ENCODE measurements at places on chromosomes 5 and 9.

DNA sequence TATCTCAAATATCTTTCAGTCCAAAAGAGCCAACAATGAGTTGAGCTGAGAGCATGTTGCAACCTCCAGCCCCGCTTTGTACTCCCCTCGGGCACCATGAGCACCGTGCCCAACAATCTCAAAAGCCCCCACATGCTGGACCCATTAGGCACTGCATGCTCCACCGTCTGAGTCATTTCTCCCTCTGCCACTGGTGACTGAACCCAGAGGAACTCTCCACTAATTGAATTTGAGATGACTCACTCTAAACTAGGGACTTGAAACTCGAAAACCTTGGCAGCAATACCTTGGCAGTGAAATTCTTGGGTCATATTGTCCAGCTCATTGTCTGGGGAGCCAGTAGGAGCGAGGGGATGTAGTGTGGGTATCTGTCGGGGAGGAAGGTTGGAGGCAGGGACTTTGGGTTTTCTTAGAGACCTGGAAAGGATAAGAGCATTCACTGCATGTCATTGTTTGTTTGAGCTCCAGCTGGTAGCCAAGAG lies 49.9 kb upstream of the SLIT3 start:
- peak; percentile 97 for DNase-seq

DNA sequence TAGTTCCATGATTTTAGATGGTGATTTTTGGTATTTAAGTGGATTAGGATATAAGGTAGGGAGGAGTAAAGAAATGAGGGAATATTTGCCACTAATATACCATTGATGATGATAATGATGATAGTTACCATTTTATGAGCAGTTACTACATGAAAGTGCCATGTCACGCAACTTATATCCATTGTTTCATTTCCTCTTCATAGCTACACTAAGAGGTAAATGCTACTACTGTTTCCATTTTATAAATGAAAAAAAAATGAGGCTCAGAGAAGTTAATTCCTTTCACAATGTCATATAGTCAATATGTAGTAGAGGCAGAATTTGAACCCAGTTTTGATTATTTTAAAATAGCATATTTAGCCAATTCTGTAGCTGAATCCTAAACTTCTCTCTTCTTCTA lies 112.2 kb upstream of the ADRA1B start:
- no peak for DNase-seq

GRCh38 chr9:129568560-129569501 lies 52.1 kb downstream of the C9orf50 start:
- no peak for DNase-seq

- DNase-seq: no peak
Measured at GRCh38 chr9:123735376-123735775, 194.6 kb downstream of the DENND1A start.

- DNase-seq: no peak
Measured at GRCh38 chr9:133483611-133484010, 4.7 kb upstream of the SLC2A6 start.

DNA sequence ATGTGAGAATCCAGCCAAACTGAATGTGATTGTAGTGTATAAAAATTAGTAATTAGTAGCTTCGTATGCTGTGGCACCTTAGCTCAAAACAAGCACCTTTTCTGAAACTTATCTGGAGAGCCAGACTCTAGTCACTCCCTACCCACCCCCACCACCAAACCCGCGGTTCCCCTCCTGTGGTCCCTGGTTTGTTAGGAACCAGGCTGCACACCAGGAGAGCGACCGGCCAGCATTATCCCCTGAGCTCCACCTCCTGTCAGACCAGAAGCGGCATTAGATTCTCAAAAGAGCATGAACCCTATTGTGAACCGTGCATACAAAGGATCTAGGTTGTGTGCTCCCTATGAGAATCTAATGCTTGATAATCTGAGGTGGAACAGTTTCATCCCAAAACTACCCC lies 498.6 kb downstream of the CHSY3 start:
- no peak for DNase-seq

- DNase-seq: no peak
Measured at GRCh38 chr5:113050721-113051382, 74.3 kb downstream of the DCP2 start.

DNA sequence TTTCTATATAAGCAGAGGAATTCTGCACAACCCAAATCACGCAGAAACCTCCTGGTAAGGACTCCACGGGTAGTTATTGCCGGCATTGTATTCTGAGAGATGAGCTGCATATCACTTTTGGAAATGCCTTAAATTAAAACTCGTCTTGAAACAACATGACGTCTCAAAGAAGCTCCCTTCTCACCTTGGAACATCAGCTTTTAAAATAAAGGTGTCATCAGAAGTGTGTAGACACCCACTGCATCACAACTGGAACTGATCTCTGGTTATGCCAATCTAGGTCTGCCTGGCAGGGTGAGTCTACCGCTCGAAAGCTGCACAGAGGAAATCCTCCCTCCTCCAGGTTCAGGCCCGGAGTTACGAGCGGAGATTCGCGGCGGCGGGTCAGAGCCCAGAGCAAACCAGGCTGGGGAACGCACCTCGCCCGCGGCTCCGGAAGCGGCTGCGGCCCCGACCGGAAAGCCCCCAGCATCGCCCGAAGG lies 974 bp upstream of the SLC12A2 start:
- DNase-seq: no peak

DNA sequence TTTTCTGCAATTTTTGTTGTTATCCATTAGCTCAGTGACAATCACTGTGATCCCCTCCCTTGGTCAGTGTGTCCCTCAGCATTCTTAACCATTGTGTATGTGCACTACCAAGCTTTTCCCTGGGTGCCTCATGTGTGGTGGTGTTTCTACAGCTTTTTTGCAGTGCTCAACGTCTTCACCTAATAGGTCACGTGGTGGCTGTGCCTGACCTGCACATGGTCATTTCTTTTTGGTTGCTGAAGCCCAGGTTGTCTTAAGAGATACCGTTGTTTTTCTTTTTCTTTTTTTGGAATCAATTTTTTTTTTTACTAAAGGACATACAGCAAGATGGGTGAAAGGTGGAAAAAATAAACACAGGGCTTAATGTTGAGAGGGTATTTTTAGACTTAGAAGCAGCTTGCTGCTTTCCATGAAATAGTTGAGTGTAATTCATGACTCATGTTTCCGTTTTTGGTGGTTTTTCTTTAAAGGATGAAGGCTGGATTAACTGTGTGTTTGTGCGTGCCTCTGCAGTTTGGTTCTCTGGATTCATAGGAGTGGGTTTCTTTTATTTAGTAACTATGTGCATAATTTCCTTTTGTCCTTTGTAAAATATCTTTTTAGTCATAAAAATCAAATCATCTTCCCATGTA lies 22.2 kb downstream of the SH3GL2 start:
- DNase-seq: peak; percentile 48

- no peak for DNase-seq
Measured at GRCh38 chr9:114371973-114372917, 15.5 kb downstream of the AKNA start.

DNA sequence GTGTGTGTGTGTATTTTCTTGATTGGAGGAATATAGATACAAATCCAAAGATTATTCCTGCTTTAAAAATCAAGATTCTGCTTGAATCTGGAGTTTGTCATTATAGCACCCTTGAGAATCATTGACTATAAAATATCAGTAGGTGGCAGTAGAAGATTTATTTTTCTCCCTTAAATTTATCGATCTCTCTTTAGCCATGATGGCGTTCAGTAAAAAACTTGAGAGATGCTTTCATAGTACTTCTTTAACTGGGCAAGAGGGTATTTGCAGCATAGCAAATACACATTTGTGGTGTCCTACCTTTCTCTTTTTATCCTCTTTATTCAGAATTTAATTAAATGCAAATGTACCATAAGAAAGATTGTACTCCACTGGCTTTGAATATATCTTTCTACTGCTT lies 307.7 kb downstream of the ADGRV1 start:
- no peak for DNase-seq

GRCh38 chr9:22654833-22655232 lies 208.2 kb downstream of the DMRTA1 start:
- no peak for DNase-seq

GRCh38 chr5:103758996-103759395 lies 196.4 kb upstream of the NUDT12 start:
- DNase-seq: no peak

DNA sequence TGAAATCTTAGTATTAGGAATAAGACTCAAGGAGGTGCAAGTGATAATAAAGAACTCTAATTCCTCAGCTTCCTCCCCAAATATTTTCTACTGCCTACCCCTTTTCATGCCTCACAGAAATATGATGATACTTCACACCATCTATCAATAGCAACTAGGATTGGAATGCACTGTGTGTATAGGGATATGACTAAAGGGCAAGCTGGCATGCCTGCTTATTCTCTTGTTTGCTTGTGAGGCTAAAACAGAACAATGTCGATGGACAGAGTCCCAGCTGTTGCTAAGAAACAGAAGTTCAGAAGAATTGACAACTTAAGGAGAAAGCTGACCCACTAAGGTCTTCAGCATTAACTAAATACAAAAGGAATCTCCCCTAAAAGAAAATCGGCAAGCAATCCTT lies 9.7 kb upstream of the CHD1 start:
- no peak for DNase-seq

- peak; percentile 75 for DNase-seq
Measured at GRCh38 chr5:35617435-35618303, at the start of gene SPEF2. Gene SPEF2, plus strand, starts transcription at chr5:35617863. Its CDS starts 135 bp downstream, at chr5:35617998.

DNA sequence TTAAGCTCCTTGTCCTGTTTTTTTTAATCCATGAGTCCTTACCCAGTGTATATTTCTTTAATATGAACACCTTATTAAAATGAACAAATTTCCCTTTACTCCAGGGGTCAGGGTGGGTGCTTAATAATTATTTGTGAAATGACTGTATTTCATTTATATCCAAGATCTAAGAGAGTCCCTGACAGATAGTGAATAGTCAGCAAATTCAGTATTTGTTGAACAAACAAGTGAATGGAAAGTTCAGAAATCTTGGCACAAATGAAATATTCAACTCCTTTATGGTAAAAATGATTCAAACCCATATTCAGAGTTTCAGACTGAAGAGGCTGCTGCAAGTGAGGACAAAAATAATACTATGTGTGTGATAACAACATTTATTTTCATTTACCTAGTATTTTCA lies 59.9 kb downstream of the ASTN2 start:
- no peak for DNase-seq

DNA sequence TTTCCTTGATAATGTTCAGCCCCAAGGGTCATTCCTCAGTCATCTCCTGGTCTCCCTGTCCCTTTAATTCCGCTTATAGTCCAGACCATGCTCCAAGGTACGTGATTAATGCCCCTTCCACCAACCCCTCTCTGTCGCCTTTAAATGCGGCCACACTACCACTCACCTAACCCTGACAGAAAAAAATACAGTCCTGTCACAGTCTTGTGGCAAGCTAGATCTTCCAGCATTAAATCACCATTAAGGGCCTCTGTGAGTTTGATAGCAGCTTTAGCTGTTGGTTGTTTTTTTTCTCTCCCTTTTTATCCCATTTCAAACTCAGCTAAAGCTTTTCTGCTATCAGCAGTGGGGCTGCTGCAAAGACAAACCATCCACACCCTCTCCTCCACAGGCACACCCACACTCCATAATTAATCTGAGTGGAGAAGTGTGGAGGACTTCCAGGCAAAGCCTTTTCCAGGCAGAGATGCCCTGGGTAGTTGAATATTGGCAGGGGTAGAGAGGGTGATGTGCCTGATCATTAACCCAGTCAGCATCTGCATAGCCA lies 522.7 kb upstream of the CLINT1 start:
- DNase-seq: no peak

DNA sequence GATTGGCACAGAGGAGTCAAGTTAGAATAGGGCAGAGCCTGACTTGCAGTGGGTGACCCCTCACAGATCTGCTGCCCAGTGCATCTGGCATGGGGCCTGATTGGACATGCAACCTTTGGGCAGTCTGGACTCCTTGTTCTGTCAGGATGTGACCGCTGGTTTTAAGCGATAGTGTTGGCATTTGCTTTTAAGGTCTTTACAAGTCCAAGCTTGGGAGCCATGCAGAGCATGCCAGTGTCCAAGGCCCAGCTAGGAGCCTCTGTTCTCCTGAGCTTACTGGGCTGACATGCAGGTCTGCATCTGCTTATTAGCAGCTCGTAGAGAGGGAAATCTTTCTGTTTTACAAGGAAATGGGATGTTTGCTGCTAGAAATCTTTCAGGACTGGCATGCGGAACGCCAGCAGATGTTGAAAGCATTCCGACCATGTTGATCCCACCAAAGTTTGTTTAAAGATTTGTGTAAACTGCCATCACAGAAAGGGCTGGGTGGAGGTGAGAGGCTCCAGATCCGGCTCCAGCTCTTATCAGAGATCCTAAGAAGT lies 27.5 kb downstream of the GADD45G start:
- DNase-seq: no peak

- no peak for DNase-seq
Measured at GRCh38 chr5:125409234-125409860, 662.9 kb upstream of the ZNF608 start.

GRCh38 chr9:104843644-104844240 lies 79.8 kb downstream of the NIPSNAP3B start:
- DNase-seq: no peak

GRCh38 chr5:96080557-96080956 lies 118.9 kb upstream of the ELL2 start:
- DNase-seq: no peak

DNA sequence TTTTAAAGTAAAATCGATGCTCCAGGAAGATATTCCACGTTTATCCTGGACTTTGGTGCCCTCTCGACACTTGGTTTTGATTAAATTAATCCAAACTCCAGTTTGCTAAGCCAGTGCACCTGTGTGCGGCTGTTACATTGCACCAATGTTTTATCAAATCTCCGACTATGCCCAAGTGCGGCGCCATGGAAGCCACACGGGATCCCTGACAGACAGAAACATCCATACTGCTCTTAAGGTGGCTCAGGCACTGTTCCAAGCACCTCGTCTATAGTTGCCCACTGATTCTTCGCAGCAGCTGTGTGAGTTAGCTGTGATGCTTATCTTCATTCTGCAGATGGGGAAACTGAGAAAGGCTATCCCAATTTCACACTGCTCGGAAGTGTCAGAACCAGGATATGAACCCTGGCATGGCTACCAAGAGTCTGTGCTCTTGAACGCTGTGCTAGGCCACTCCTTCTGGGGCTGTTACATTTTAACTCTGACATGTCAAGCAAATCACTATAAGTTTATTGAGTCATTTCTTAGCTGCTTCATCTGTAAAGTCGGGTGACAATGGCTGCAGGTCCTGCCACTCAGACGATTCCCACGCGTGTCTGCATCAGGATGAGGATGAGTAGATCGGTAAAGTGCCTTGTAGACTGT lies 113.0 kb downstream of the ADAMTS2 start:
- no peak for DNase-seq

GRCh38 chr9:126624912-126625311 lies 11.2 kb downstream of the LMX1B start:
- no peak for DNase-seq

- peak; percentile 88 for DNase-seq
Measured at GRCh38 chr9:93095205-93096130, 549 bp upstream of the CARD19 start.
